ENCODE measurements at places on chromosomes 6 and 20. TPM values are rescaled to one million over a fixed set of nuclear protein-coding genes. Genes with fewer than 3 reads are reported as not detected.

Gene BTBD3
- total RNA-seq, result 9.0 TPM

DNA sequence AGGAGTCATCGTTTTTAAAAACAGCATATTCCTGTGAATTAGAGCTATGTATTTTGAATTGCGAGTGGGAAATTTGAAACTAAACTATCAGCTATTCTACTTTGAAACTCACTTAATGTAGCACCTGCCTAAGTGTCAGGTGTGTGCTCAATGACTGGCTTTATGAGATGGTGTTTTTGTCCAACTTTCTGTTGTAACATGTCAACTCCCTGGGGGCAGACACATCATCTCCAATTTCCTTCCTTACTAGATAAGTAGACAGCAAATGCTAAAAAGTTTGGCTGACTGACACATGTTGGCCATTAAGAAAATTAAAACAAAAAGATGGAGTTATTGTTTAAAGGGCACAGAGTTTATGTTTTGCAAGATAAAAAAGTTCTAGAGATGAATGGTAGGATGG lies 226.9 kb downstream of the TFAP2B start:
- no peaks in the 10 kb centered on the region for H3K36me3 ChIP-seq
- H3K27me3 ChIP-seq, result no peaks in the 10 kb centered on the region
- no peak for DNase-seq
- H3K27ac ChIP-seq, result no peak overlapping the region
- H3K4me3 ChIP-seq, result no peak overlapping the region

Gene CCN5
- 0.92 TPM for total RNA-seq

- H3K4me1 ChIP-seq, result no peaks in the 10 kb centered on the region
- H3K27me3 ChIP-seq, result no peaks in the 10 kb centered on the region
- H3K4me3 ChIP-seq, result no peak overlapping the region
These were observed 608.2 kb downstream of the PRKN start for GRCh38 chr6:162119341-162119740.

DNA sequence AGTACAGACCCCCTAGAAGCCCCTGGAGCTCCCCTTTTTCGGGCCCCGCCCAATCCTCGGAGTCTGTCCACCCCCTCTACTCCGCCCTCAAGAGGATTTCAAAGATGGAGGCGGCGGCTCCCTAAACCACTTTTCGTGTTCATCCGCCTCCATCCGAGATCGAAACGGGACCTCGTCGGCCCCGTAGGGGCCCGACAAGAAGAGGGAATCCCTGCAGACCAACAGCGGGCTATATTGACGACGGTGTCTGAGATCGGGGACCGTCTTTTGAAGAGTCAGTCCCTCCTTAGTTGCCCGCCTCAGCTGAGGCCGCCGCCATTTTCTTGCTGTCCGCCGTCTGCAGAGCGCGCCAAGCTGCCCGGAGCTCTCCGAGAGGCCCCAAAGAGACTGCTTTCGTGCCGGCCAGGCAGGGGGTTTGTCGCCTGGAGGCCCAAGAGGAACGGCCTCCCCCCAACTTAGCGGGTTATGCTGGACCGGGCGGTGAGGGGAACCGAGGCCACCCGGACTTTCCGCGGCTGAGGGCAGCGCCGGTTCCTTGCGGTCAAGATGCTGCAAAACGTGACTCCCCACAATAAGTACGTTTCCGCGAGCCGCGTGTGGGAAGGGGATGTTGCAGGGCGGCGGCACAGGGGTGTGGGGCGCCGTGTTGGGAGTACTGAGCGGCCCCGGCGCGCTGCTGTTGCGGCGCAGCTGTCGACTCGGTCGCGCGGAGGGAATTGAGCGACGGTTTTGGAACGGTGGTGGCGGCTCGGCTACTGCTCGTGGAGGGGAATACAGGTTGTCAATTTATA lies 4.2 kb downstream of the BRD2 start:
- peaks cover 23% of the 10 kb centered on the region for H3K4me1 ChIP-seq
- peak; percentile 77 for DNase-seq
- H3K36me3 ChIP-seq, result peaks cover 28% of the 10 kb centered on the region
- H3K27ac ChIP-seq, result peak overlapping the region; percentile 81
- H3K4me3 ChIP-seq, result peak overlapping the region; percentile 90

- no peaks in the 10 kb centered on the region for H3K4me1 ChIP-seq
- no peaks in the 10 kb centered on the region for H3K27me3 ChIP-seq
- H3K27ac ChIP-seq, result no peak within 1 kb of the TSS
- H3K36me3 ChIP-seq, result no peaks in the 10 kb centered on the region
- DNase-seq, result no peak
These were observed at the start of gene DOK5 for GRCh38 chr20:54475334-54476168. DOK5 (plus strand) TSS chr20:54475593; CDS start chr20:54475947, 354 bp downstream.

DNA sequence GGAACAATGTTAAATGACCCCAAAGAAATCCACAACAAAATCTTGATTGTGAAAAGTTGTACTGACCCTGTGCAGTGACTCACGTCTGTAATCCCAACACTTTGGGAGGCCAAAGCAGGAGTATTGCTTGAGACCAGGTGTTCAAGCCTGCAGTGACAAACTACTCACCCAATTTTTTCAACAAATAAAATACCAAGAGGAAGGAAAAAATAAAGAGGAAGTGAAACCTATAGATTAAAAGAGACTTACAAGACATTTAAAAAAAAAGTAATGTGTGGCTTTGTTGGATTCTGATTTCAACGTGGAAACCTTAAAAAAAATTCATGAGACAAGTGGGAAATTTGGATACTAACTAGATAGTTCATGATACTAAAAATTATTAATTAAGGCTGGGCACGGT lies 31.9 kb downstream of the GINS1 start:
- DNase-seq, result no peak
- H3K27ac ChIP-seq, result no peak overlapping the region
- no peaks in the 10 kb centered on the region for H3K36me3 ChIP-seq

Gene ABHD12
- 18.0 TPM for total RNA-seq

DNA sequence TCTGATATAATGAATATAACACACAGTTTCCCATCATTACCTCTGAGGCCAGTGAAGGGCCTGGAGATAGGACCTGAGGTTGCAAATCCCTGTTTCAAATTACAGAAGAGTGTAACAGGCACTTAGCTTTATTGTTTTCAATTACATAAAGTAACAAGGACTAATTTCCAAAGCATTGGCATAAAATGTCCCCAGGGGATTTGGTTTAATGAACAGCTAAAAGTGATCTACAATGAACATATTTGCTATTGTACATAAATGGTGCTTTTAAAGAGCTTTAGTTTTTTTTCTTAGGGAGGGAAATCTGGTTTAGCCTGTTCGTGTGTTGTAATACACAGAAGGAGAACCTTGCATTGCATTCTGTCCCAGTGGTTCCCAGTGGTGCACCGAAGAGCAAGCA lies 54.4 kb downstream of the HMGN3 start:
- H3K27ac ChIP-seq, result no peak overlapping the region
- DNase-seq, result no peak
- H3K4me1 ChIP-seq, result no peaks in the 10 kb centered on the region
- no peaks in the 10 kb centered on the region for H3K36me3 ChIP-seq
- no peaks in the 10 kb centered on the region for H3K27me3 ChIP-seq
- no peak overlapping the region for H3K4me3 ChIP-seq

Gene RRAGD
- 13.5 TPM for total RNA-seq
